Activated CD4-positive, alpha-beta T cell treated with anti-CD3 and anti-CD28 coated beads, Interleukin-10, Interleukin-2, amounts not matched to agents 100 ng/mL and 50 ng/mL, durations not matched to agents 16 hours and 8 hours (primary cell): ENCODE measurements at places on chromosomes 4 and X.

- DNase-seq, result no peak
These were observed 227.6 kb downstream of the PRDM5 start for GRCh38 chr4:120694973-120695372.

DNA sequence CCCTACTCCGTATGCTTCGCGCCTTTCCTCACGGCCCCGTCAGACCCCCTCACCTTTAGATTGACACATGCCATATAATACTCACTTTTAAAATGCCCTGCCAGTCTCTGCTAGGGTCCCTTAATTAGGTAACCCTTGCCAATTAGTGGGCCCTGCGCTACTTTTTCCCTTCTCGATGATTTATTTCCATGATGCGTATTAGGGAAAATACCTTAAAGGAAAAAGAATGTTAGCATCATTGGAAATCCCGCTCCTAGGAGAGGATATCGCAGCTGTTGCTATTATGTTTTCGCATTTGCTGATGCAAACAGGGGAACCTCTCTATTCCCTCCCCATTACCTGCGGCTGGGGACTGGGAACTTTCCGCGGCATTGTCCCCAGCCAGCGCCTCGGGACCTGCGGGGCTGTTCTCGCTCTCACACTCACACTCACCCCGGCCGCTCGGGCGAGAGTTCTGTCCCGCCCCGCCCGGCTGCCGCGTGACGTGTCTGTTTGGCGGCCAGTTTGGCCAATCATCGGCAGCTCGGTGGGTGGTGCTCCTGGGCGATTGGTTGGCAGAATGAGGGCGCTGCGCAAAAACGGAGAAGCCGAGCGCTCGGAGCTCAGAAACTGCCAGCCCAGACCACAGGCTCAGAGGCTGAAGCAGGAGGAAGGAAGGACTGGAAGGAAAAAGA is at the start of gene PCDH10:
PCDH10 (plus strand) TSS at position 605 of the 674 bp plus-strand sequence. CDS start 847 bp downstream, outside the sequence.
- peak; percentile 66 for DNase-seq

- no peak for DNase-seq
These were observed 654.5 kb downstream of the TLL1 start for GRCh38 chr4:166527500-166527899.

DNA sequence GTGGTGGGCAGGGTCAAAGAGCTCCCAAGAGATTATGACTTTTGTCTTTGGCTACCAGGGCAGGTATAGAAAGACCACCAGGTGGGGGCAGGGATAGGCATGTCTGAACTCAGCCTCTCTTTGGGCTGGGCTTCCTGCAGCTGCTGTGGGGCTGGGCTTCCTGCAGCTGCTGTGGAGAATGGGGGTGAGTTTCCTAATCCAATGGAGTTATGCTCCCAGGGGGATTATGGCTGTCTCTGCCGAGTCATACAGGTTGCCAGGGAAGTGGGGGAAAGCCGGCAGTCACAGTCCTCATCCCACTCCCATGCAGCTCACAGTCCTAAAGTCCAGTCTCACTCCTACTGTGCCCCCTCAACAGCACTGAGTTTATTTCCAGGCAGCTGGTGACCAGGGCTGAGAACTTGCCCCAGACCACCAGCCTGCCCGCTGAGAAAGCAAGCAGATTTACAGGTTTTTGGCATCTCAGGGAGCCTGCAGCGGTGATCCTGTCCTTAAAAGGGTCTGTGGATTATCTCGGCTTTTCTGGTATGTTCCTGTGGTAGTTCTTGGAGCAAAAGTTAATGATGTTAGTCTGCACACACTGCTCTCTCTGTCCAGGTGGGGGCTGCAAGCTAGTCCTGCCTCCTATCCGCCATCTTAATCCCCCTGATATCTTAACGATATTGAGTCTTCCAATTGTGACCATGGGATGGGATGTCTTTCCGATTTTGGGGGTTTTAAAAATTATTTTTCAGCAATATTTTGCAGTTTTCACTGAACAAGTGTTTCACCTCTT is 133.4 kb downstream of the RTL9 start:
- DNase-seq, result no peak

DNA sequence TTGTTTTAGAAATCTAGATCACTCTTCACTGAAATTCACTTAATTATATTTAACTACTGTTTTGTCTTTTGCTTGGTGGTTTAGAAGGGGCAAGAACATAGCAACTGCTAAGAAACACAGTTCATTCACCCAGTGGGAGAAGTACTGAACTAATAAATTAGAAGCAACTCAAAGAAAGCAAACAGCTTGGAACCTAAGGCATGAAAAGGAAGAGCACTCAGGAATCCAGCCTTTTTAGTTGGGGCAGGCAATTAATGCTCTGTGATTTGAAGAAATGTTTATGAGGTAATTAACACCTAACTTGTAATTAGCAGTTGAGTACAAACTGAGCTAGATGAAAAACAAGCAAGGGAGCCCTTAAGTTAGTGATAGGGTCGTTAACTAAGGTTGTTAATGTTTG is 22.8 kb downstream of the SEPTIN11 start:
- DNase-seq, result no peak

DNA sequence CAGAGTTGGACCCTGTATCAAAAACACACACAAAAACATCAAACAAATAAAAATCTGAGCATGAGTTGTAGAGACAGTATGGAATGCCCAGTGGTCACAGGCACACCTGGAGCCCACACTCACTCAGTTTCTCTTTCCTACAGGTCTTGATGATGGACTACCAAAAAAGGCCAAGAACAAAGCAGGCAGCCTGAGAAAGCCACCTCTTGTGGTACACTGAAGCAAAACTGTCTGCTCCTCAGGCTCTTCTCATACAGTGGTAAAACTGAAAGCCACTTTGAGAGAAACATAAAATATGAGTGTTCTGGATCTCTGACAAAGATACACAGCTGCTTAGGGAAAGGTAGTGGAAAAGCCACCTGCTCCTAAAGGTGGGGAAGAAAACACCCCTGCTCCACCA is 1206.9 kb downstream of the FSTL5 start:
- no peak for DNase-seq

- no peak for DNase-seq
These were observed 163.3 kb downstream of the ATRX start for GRCh38 chrX:77622672-77623071.

GRCh38 chr4:106092361-106093040 is 197.2 kb downstream of the NPNT start:
- DNase-seq, result no peak

GRCh38 chrX:121093011-121093410 is 45.6 kb downstream of the GLUD2 start:
- no peak for DNase-seq

- no peak for DNase-seq
These were observed 312.8 kb upstream of the EPHA5 start for GRCh38 chr4:65983061-65983460.

DNA sequence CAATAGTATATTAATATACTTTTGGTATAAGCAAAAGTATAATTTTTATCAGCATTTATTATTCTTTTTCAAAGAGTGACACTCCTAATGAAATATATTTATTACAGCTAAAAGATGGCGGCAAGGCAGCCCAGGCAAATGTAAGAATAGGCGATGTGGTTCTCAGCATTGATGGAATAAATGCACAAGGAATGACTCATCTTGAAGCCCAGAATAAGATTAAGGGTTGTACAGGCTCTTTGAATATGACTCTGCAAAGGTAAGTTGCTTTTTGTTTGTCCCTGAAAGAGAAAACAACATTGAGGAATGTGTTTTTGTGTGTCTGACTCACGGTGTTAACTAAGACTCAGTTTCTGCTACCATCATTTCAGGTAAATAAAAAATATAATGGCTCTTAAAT is 71.9 kb downstream of the PDLIM5 start:
- DNase-seq, result peak; percentile 15

DNA sequence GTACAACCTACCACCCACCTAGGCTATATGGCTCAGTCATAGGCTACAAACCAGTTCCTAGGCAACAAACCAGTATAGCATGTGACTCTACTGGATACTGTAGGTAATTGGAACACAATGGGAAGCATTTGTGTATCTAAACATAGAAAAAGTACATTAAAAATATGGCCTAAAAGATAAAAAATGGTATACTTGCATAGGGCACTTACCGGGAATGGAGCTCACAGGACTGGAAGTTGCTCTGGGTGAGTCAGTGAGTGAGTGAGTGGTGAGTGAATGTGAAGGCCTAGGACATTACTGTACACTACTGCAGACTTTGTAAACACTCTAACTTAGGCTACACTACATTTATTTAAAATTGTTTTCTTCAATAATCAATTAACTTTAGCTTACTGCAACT is 139.2 kb upstream of the RBPJ start:
- DNase-seq, result no peak

DNA sequence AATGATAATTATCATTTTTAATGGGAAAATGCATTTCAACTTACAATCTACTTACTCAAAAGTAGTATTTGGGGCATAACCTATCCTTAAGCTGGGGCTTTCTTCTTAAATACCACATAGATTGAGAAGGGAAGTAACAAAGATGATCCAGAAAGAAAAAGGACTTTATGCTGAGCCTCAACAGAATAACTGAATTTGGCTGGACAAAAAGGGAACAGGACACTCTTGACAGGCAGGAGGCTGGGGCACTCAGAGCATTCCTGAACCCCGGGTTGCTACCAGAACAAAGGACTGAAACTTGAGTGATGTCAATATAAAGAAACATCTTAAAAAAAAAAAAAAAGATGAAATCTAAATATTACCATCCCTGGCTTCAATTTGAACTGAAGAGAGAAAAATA is 23.9 kb downstream of the RELL1 start:
- no peak for DNase-seq
